Peyer's patch (tissue), 4 donors: ENCODE measurements at places on chromosomes 2 and 18.

GRCh38 chr2:196208915-196209314, 37.5 kb upstream of the STK17B start:
- DNase-seq = no peak

DNA sequence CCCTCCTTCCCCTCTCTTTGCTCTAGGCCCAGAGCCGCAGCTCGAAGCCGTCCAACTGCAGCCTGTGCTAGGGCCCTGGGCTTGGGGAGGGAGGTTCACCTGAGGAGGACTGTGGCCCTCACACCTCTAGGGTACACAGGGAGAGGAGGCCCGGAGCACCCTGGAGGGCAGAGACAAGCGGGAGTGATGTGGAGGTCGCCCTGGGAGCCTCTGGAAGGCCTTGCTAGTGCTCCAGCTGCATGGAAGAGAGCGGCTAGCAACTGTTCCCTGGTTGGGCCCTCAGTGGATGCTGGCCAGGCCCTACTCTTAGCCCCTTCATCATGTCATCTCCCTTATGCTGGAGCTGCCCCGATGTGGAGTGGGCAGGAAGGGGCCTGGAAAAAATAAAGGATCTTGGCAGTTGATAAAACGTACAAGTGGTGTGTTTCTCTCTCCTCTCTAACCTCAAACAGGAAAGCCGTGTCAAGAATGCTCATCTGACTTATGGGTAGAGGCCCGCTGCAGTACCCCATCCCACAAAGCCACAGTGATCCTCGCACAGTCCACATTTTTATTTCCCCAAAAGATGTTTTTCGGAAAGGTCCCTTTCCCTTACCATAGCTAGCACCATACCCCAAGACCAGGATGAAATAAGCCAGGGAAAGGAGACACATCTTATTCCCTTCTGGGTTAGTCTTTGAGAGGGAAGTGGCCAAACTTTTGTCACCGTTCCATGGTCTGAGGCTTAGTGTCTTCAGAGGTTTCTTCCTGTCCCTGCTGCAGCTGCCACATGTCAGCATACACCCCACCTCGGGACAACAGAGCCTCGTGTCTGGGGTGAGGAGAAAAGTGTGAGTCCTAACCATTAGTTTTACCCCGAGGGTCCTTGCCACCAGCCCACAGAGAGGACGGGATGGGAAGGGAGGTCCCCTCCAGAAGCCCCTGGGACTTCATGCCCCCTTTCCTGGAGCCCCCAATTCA, 2.9 kb downstream of the ZFAND2B start:
- no peak for DNase-seq

DNA sequence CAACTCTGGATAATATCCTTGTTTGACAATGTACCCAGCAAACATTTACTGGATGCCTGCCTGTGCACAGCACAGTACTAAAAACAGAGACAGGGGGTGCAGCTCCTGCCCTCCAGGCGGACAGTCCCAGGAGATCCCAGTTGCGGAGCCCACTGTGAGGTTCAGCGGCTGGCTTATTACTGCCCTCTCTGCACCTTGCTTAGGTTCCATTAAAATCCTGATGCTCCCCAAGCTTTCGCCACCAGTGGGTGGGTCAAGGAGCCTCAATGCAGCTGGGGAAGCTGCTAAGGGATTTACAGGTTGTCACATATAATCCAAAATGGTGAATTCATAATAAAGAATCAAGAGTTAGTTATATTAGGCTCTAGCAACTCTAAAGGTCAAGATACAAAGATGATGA, 38.3 kb downstream of the CRACDL start:
- DNase-seq = no peak

DNA sequence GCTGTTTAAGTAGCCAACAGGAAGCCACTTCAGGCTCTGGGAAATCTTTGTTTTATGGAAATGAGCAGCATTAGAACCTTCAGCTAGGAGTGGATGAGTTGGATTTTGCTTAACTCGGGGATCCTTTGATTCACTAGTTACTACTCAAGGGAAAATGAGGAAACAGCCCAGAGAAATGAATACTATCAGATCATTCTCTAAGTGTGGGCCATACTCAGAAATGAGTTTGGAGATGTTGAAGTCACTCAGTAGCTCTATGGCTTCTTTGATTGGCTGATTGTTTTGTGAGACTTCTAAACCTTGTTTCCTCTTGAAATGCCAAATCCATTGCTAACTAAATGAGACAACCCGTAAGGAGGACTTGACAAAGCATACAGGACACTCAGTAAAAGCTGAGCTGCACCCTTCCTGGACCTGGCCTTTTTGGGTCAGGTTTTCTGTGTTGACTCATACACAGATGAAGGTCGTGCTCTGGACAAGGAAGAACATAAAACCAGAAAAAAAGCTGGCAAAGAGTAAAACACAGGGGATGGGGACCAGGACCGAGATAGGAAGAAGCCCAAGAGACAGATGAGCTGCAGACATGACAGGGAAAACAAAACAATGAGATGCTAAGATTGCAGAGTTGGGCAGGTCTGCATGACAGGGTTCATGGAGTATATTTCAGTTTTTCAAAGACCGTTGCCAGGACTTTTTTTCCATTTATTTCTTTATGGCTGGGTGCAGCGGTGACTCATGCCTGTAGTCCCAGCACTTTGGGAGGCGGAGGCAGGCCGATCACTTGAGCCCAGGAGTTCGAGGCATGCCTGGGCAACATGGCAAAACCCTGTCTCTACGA, 41.6 kb downstream of the INO80C start:
- peak; percentile 64 for DNase-seq

DNA sequence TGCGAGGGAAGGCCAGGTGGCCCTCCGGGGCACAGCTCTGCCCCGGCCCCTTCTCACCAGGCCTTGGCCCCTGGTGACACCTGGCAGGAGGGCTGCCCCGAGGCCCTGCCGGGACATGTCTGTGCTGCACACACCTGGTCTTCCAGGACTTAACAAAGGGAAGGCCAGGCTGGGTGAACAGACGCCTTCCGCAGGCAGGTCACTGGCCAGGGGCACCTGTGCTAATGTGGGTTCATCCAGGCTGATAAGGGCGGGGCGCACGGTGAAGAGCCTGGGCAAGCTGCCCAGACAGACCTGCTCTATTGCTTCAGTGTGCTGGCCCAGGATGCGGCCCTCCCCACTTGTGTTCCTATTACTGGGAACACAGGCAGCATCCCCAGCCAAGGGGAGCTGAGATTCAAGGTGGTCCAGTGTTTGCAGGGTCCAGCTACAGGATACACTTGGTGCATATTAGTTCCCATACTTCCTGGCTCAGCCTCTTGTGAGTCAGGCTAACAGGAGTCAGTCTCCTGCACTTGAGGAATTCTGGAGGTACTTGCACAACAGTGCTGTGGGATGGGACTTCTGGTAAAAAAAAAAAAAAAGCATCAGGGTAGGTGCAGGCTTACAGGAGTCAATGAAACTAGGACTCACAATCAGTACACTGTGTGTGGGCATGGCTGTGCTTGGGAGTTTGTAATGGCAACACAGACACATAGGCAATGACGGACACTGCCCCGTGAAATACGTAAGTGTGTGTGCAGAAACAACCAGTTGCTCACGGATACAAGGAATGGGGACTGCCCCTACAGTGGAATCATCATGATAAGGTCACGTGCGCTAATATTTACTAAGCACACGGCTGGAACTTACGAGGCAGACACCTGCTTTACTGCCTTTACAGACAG, 261.4 kb downstream of the TWIST2 start:
- DNase-seq = peak; percentile 80

DNA sequence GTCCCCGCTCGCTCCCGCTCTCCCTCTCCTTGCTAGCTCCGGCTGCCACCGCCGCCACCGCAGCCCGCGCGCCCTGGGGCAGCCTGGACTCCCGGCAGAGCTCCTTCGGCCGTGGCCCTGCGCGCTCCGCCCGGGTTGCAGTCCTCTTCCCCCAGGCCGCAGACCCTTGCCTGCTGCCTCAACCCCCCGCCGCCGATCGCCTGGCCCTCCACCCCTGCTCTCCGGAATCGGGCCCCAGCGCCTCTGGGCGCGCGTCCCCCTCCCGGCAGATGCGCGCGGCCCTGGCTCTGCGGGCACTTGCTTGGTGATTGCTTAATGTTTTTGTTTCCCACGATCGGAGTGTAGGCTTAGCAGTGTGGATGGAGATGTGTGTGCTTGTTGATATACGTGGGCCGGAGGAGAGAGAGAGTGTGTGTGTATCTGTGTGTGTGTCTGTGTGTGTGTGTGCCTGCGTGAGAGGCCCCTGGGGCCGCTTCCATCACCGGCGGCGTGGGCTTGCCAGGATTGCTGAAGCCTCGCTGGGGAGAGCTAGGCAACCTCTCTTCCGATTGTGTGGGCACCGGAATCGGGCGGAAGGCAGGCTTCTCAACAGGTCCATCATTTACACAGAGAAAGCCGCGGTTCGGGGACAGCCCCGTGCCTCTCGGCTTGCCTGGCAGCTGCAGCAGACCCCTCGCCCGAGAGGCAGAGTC, 877 bp downstream of the INHBB start:
- DNase-seq = no peak

DNA sequence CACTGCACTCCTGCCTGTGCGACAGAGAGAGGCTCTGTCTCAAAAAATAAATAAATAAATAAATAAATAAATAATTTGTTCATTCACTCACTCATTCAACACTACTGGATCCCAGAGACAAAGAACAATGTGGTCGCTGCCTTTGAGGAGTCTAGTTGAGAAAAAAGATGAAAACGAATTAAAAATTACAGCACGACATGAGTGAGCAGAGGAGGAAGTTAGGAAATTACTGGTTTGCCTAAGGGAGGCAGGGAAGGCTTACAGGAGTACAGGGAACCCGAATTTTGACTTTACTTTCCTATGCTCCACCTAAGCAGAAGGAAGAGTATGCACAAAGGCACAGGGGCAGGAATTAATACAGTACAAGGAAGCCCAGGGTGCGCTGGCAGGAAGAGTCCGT, 4.2 kb upstream of the KCMF1 start:
- no peak for DNase-seq

DNA sequence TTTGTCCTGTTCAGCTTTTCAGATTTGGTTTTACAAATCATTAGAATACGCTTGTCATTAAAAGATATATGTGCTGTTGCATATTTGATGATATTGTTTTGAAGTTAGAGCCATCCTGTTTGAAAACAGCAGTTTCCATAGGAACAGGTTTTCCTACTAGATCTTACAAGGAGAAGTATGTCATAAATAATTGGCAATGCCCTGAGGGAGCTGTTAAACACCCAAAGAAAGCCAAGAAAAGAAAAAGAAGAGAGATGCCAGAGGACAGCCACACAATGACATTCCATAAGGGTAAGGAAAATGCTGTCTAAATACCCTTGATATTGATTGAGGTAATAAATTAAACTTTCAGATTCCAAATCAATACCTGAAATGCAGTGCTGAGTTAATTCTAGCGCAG, 392.2 kb upstream of the CRIM1 start:
- DNase-seq = no peak

DNA sequence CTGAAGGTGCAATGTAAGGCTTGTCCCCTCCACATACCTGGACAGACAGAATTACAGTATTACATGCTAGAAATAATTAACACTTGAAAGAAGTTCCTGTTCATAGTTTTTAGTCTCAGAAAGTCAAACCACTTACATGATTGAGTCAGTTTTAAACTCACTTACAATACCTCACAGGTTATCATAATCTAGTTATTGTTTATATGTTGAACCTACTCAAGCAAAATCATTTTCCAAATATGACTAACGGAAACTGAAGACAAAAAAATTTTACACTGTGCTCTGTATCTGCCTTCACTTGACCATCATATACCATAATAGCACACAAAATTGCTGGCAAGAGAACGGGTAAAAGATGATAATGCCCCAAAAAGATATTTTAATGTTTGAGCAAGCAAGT, 78.5 kb downstream of the ATL2 start:
- DNase-seq = no peak

GRCh38 chr2:226179010-226179409, 620.6 kb downstream of the IRS1 start:
- DNase-seq = no peak
